ENCODE measurements at places on chromosomes 1 and 21.

DNA sequence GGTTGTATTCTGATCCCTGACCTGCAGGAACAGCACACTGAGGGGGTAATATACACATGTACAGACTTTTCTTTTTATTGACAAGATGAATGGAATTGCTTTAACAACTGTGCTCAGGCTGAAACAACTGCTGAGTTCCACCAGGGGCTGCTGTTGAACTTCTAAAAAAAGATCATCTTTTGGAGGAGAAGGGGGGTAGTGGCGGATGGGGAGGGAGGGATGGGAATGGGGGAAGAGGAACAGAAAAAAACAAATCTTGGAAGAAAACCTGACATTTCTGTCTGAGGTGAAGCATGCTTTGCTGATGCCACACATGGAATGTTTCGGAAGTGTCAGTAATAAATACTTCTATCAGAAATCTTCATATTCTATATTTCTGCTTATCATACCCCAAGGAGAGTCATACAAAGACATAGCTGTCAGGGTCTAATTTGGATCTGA lies 75.0 kb downstream of the RWDD3 start:
- peak; percentile 64 for DNase-seq

GRCh38 chr21:46025113-46025770 lies 43.7 kb downstream of the COL6A1 start:
- no peak for DNase-seq

- DNase-seq: no peak
Observed at GRCh38 chr1:23979387-23979880, 693 bp downstream of the SRSF10 start.

GRCh38 chr1:178345238-178345637 lies 151.5 kb downstream of the CLEC20A start:
- DNase-seq: no peak

DNA sequence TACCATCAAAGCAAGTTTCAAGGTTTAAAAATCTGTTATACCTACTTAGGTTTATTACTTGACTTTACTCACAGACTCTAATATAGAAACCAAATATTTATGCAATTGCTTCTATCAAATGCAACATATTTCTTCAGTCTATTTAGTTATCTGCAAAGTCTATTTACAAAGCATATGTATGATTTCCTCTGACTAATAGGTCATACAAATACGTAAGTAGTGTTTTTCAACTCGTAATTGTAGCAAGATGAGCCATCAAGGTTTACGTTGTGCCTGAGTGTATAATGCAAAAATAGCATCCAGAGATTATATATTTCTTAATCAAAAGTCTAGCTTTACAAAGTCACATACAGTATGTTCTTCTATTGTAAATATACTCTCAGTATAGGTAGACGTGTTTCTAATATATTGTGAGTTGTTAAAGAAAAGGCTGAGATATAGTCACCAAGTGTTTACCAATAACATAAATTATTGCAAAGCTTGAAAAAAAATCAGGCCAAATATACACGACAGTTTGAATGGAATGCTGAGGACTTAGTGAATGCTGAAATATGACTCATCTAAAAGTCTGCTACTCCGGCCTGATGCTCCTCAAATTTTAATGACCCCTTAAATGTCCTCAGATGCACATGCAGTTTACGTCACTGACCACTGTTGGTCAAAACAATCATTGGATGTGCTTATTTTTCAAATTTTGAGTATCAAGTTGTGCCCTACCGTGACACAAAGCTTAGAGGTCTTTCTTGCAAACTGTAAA lies 48.4 kb downstream of the ADAMTS5 start:
- DNase-seq: no peak

GRCh38 chr1:226953175-226953800 lies 13.2 kb downstream of the COQ8A start:
- DNase-seq: no peak

DNA sequence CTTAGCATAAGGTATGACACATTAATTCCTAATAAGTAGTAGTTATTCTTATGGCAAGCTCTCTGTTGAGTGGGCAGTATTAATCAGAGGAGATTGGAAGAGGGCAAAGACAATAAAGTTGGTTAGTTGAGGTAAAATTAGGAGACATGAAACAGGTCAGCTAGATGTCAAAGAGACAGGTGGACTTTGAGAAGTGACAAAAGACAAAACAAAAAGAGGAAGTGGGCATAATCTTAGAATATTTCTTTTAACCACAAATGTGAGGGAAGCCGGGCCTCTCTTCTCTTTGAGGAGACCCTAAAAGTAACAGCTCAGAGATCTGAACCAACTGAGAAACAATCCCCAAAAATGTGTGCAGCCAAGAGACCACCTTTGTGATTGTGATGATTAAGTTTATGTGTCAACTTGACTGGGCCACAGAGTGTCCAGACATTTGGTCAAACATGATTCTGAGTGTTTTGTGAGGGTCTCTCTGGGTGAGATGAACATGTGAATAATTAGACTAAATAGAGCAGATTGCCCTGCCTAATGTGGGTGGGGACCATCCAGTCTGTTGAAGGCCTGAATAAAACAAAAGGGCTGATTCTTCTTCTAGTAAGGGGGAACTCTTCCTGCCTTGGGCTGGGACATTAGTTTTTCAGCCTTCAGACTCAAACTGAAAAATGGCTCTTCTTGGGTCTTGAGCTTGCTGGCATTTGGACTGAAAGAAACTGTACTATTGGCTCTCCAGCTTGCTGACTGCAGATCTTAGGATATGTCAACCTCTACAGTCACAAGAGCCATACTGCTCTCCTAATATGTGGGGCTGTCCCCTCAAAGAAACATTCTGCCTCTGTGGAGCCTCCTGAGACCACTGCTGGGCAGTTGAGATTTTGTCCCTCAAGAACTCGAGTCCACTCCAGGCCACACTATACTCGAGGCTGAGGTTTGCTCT lies 40.0 kb downstream of the FCRL5 start:
- DNase-seq: no peak

DNA sequence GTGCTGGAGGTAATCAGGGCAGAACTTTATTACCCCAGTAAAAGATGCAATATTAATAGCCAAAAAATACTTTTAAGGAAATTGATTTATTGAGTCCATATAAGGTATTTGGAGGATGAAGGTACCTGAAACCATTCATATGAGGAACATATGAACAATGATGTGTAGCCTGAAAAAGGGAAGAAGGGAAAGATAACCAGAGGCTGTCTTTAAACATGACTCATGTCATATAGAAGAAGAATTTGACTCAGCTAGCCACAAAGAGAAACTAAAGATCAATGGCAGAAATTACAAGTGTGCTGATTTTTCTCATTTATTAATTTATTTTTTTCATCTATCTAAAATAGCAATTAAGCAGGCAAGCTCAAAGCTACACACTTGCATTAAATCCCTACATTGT lies 136.2 kb upstream of the DUSP10 start:
- no peak for DNase-seq

DNA sequence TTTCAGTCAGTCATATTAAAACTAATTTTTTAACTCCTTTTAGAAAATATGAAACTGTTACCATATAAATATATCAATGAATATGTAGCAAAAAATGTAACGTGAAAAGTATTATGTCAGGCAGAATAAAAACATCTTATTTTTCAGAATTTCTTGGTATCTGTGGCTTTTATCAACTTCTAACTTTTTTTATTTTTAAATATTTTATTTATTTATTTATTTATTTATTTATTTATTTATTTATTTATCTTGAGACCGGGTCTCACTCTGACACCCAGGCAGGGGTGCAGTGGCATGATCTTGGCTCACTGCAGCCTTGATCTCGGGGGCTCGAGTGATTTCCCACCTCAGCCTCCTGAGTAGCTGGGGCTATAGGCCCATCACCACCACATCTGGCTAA lies 87.6 kb downstream of the C21orf91 start:
- no peak for DNase-seq

DNA sequence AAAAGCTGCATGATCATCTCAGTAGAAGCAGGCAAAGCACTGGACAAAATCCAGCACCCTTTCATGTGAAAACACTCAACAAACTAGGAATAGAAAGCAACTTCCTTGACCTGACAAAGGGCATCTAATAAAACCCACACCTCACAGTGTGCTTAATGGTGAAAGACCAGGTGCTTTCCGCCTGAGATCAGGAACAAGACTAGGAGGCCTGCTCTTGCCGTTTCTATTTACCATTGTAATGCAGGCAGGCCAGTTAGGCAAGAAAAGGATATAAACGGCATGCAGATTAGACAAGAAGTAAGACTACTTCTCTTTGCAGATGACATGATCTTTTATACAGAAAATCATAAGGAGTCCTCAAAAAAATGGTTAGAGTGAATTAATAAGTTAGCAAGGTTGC lies 37.2 kb downstream of the SLC37A1 start:
- peak; percentile 80 for DNase-seq

GRCh38 chr1:227729144-227729880 lies 5.8 kb downstream of the JMJD4 start:
- no peak for DNase-seq

DNA sequence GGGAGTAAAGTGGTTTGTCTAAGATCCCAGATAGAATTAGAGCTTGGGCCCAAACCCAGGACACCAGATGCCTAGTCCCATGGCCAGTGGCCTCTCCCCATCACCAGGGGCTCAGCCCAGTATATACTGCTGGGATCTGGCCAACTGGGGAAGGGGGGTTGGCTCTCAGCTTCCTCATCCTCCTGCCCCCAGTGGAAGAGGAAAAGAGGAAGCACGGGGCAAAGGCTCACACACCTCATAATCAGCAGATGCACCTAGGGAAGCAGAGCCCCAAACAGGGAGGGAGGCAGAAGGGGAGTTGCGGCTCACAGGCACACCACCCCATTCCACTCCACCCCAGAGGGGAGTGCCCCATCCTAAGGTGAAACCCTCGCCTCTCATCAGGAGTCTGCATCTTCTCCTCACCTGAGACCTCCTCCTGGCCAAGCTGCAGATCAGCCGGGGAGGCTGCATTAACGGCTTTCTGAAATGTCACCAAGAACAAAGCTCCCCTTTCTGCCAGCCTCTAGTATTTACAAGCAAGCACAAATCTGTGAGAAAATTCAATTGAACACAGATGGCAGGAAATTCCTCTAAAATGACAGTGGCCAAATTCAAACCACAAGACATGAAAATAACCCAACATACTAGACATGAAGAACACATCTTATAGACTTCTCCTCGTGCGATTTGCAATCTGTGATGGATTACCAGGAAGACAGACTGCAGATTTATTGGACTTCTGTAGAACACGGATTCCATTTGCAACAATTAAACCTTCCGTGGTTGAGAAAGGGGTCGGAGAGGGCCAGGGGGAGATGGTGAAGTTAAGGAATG lies 82.8 kb downstream of the GLIS1 start:
- DNase-seq: no peak

- no peak for DNase-seq
Observed at GRCh38 chr1:227921461-227922185, 26.1 kb downstream of the WNT9A start.

DNA sequence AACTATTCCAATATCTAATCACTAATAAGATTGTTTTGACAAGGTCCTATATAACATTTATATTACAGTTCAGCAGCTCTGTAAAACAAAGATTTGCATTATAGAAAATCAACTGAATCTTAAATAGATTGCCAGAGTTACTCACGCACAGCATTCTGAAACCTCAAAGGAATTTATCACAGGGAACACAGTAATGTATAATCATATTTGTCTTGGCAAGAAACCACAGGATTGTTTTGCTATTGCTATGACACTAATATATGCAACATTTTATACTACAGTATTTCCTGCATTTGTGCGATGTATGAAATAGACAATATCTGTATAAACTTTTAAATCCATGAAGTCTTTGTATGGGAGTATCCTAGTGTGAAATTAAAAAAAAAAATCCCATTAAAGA lies 101.4 kb downstream of the PLPPR5 start:
- no peak for DNase-seq

Measured in NCI-H2081 (cell line).